ENCODE measurements at places on chromosomes 16 and 17. TPM values are rescaled to one million over a fixed set of nuclear protein-coding genes. Genes with fewer than 3 reads are reported as not detected.

- DNase-seq = peak; percentile 80
These were observed 534.1 kb downstream of the GRIN2A start for GRCh38 chr16:9647981-9648701.

- no peak for DNase-seq
These were observed 16.6 kb downstream of the HDAC5 start for GRCh38 chr17:44106801-44107200.

DNA sequence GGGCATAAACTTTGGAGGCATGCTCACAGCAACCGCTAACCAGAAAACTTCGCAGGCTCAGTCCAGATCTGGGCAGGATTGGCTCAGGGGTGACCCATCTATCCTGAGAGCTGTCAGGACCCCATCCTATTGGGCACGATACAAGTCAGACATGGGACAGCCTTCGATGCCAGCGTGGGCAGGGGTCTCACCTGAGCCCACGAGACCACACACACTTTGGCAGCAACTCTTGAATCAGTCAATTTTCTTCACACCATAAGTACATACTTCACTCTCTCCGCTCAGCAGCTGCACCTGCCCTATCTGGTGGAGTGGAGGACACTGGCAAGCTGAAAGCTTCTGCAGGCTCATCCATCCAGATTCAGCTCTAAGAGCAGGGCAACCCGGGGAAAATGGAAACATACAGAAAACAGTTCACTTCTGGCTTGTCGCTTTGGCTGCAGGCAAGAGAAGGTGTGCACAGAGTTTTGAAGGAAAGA lies 48.3 kb downstream of the ZFHX3 start:
- DNase-seq = no peak

DNA sequence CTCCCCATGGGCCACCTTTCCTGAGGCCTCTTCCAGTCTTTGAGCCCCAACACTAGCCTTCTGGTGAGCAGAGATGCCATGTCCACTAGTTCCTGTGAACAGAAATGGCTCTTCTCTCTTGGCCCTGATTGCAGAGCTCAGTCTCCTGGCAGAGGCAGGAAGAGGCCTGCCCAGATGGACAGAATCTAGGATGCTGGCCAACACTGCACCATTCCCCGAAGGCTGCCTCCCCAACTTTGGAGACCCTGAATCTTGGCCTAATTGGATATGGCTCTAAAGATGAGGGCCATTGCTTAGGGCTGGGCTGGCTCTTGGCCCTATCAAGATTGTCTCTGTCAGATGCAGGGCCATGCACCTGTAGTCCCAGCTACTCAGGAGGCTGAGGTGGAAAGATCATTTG lies 18.0 kb upstream of the DYNLL2 start:
- DNase-seq = no peak

GRCh38 chr16:28858421-28858820 lies 5.2 kb upstream of the SH2B1 start:
- DNase-seq = no peak

- no peak for DNase-seq
These were observed 5.3 kb upstream of the TMEM100 start for GRCh38 chr17:55727920-55728319.

GRCh38 chr16:21167929-21168602 lies 9.6 kb downstream of the LDAF1 start:
- DNase-seq = no peak

DNA sequence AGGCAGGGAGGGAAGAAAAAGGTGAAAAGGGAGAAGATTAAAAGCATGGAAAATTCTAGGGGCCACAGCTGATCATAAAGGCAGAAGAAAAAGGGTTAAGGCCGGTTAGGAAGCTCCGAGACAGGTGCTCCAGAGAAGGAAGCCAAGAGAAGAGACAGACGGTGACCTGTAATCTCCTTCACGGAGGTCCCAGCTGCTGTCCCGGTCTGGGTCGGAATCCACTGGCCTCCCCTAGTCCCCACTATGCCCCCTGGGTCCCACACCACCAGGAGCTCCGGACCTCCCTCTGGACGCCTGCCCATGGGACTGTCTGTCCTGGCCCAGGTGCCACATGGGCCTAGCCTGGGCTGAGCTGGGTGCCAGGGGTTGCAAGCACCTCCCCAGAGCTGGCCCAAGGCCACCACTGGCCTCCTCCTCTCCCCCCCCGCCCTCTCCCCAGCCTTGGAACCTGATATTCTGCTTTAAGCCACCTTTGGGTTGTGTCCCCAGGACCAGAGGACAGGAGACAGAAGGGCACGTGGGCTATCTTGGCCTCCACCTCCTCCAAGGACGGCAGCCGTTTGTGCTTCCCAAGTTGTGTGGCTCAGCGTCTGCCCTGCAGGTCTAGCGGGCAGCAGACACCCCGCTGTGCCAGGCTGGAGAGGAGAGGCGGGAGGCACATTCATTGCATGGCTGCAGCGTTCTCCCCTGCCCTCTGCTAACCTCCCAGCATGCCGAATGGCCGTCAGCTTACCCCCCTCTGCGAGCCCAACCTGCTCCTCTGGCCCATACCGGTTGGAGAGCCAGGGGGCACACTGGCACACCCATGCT lies 102.4 kb downstream of the ENGASE start:
- DNase-seq = no peak

GRCh38 chr16:55622930-55623561 lies 32.7 kb upstream of the SLC6A2 start:
- peak; percentile 86 for DNase-seq

Gene C1QL1
- 14.4 TPM for total RNA-seq

Gene KCNJ12
- total RNA-seq = 0.97 TPM

Gene ACE
- total RNA-seq = 5.4 TPM

Gene ZNF830
- total RNA-seq = 12.8 TPM
